Ureter (tissue), 1 donor: ENCODE measurements at places on chromosomes 2 and 18. TPM values are rescaled to one million over a fixed set of nuclear protein-coding genes. Genes with fewer than 3 reads are reported as not detected.

The FEV gene
- total RNA-seq: not detected

The GKN2 gene
- total RNA-seq: not detected

The NAT8 gene
- not detected for total RNA-seq

The FAHD2A gene
- total RNA-seq: 25.7 TPM

The NT5DC4 gene
- total RNA-seq: not detected
